ENCODE measurements at places on chromosomes 5 and 9.

DNA sequence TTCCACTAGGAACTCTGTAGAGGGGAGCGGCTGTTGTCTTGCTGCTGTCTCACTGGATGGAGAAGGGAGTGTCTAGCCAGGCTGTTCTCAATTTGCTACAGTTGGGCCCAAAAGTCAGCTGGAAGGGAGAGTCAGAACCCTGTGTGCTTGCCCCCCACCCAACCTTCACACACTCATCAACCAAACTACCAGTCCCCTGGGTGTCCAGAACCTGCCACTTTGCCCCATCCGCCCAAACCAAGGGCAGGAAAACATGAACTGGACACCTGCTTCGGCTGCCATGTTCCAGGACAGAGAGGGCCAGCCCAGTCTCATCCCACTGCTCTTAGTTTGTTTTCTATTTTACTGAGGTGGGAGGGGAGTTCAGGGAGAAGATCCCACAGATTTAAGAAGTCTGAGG is 82.1 kb downstream of the S1PR3 start:
- no peak for DNase-seq
- no peaks in the 10 kb centered on the region for H3K4me1 ChIP-seq
- no peak overlapping the region for H3K4me3 ChIP-seq
- H3K27ac ChIP-seq: no peak overlapping the region
- H3K36me3 ChIP-seq: no peaks in the 10 kb centered on the region

DNA sequence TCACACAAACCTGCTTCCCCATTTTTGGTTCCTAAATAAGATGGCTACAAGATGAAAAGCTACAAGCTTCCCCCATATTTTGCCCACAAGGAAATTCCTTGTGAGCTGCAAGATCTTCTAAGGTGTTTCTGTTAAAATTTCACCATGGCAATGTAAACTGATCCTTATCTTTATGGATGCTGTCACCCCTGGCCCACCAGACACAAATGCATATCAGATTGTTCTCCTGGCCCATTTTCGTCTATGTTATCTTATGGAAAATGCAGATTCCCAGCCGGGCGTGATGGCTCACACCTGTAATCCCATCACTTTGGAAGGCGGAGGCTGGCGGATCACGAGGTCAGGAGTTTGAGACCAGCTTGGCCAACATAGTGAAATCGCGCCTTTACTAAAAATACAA is 65.1 kb upstream of the IL6ST start:
- H3K36me3 ChIP-seq: no peaks in the 10 kb centered on the region
- H3K4me1 ChIP-seq: peaks cover 62% of the 10 kb centered on the region
- H3K27ac ChIP-seq: no peak overlapping the region

- H3K27me3 ChIP-seq: peaks cover 11% of the 10 kb centered on the region
- no peak for DNase-seq
- no peaks in the 10 kb centered on the region for H3K4me1 ChIP-seq
- no peak overlapping the region for H3K27ac ChIP-seq
Observed at GRCh38 chr5:149125386-149125891, 15.9 kb upstream of the ABLIM3 start.

GRCh38 chr9:97704851-97705250 is 7.7 kb upstream of the XPA start:
- H3K4me3 ChIP-seq: no peak overlapping the region
- H3K27ac ChIP-seq: no peak overlapping the region
- peaks cover 8% of the 10 kb centered on the region for H3K27me3 ChIP-seq
- no peaks in the 10 kb centered on the region for H3K36me3 ChIP-seq
- no peak for DNase-seq

GRCh38 chr9:77582961-77583576 is 65.1 kb downstream of the GNA14 start:
- no peak for DNase-seq
- H3K4me1 ChIP-seq: no peaks in the 10 kb centered on the region
- no peak overlapping the region for H3K4me3 ChIP-seq
- no peak overlapping the region for H3K27ac ChIP-seq

DNA sequence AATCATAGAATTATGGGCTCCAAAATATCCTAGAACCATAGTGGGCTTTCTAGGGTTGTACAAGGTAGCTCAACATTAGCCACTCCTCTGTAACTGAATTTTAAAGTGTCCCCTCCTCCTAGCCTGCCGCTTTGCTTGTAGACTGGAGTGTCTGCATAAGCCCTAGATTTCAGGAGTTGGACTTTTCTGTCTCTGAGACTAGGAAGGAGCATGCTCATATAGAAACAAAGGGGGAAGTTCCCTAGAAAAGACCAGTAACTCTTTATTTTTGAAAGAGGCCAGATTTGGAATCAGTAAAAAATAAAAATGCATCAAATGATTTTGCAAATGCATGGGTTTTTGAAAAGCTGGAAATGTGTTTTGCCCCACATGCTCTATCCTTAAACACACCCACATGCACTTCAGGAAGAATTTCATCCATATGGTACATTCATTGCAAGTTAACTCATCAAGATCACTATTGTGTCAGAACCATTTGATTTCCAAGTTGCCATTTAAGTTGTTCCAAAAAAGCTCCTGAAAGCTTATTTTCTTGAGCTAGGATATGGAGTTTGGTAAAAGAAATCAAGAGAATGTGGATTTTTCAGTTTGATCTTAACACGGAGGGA is 121.0 kb upstream of the NR3C1 start:
- no peak for DNase-seq
- no peaks in the 10 kb centered on the region for H3K36me3 ChIP-seq
- H3K4me1 ChIP-seq: no peaks in the 10 kb centered on the region
- no peaks in the 10 kb centered on the region for H3K27me3 ChIP-seq

GRCh38 chr9:130707225-130707976 is 13.8 kb downstream of the EXOSC2 start:
- DNase-seq: peak; percentile 69
- no peaks in the 10 kb centered on the region for H3K27me3 ChIP-seq
- H3K4me3 ChIP-seq: no peak overlapping the region
- H3K27ac ChIP-seq: no peak overlapping the region
- H3K4me1 ChIP-seq: peaks cover 6% of the 10 kb centered on the region

DNA sequence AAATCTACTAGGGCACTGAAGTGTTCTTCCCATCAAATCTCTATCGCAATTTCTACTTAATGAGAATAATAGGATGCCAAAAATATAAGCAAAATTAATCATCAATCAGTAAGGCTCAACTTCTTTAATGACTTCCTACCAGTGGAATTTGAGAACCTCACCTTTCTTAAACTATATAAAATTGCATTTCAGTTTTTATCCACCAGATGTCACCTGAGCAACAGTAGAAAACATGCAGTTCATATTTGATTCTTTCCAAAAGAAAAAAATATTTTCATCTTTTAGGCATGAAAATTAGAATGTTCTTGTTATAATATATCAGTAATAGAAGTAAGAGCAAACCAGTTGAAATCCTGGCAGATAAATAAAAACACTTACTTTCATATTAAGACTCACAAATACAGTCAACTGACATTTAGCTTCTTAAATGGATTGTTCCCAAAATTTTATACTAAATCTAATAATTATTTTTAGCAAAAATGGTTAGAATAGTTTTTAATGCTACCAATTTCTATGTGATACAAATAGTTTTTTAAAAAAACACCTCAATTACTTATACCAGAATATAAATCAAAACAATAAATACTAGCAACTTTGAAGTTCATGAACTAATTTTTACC is 13.4 kb upstream of the CCDC112 start:
- peaks cover 8% of the 10 kb centered on the region for H3K27me3 ChIP-seq
- no peak overlapping the region for H3K27ac ChIP-seq
- no peaks in the 10 kb centered on the region for H3K36me3 ChIP-seq
- DNase-seq: no peak

DNA sequence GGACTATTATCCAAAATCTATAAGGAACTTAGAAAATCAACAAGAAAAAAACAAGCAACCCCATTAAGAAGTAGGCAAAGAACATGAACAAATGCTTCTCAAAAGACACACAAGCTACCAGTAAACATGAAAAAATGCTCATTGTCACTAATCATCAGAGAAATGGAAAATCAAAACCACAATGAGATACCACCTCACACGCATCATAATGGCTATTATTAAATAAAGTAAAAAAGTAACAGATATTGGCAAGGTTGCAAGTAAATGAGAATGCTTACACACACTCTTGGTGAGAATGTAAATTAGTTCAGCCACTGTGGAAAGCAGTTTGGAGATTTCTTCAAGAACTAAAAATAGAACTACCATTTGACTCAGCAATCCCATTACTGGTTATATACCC is 167.0 kb upstream of the DMRTA1 start:
- no peaks in the 10 kb centered on the region for H3K4me1 ChIP-seq
- no peak overlapping the region for H3K4me3 ChIP-seq
- H3K27ac ChIP-seq: no peak overlapping the region
- H3K27me3 ChIP-seq: peaks cover 3% of the 10 kb centered on the region
- no peak for DNase-seq

DNA sequence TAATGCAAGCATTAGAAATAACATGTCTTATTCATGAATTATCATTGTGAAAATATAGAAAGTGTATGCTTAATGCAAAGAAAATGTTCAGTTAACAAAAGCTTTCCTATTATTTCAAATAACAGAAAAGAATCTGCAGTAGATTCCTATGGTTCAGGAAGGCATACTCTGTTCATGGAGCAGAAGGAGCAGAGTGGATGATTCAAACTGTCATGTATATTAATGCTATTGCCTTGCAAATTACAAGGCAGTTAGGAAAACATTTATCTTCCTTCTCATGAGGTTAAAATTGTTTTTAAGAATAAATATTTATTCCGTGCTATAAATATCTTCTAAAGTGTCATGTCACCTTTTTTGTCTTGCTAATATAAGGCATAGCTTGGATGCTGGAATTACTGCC is 47.5 kb downstream of the PCSK1 start:
- H3K36me3 ChIP-seq: no peaks in the 10 kb centered on the region
- peaks cover 2% of the 10 kb centered on the region for H3K4me1 ChIP-seq
- H3K27ac ChIP-seq: no peak overlapping the region
- peaks cover 8% of the 10 kb centered on the region for H3K27me3 ChIP-seq

DNA sequence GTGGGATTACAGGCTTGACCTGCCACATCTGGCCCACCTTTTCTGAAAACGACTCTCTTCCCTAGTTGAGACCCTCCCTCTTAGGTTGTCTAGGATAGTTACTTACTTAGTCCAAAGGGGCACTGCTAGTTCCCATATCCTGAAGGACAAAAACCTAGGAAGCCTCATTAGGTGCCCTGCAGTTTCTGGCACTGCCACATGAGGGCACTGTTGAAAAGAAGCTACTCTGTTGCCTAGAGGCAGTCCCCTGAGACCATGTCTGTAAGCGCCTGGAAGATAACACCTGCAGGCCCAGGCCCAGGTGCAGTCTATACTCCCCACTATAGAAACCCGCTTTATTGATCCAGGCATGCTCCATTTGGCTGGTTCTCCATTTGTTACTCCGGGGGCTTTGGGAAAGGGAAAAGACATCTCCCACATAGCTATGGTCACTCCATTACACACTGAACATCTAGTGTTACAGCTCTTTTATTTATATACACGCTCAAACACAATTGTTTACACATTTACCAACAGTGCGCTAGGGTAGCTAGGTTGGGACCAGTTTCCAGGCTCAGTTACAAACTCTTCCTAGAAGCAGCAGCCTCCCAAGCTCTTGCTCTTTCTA is 73.4 kb upstream of the PPARGC1B start:
- H3K4me3 ChIP-seq: peak overlapping the region; percentile 16
- peak; percentile 57 for DNase-seq
- peaks cover 6% of the 10 kb centered on the region for H3K27me3 ChIP-seq
- no peaks in the 10 kb centered on the region for H3K4me1 ChIP-seq
- H3K36me3 ChIP-seq: no peaks in the 10 kb centered on the region
- H3K27ac ChIP-seq: no peak overlapping the region

- H3K4me3 ChIP-seq: no peak overlapping the region
- DNase-seq: no peak
- H3K36me3 ChIP-seq: no peaks in the 10 kb centered on the region
- no peak overlapping the region for H3K27ac ChIP-seq
- H3K4me1 ChIP-seq: no peaks in the 10 kb centered on the region
Observed at GRCh38 chr5:60497706-60498500, 202.1 kb downstream of the DEPDC1B start.

- no peak for DNase-seq
- H3K4me3 ChIP-seq: no peak overlapping the region
- peaks cover 14% of the 10 kb centered on the region for H3K27me3 ChIP-seq
- no peak overlapping the region for H3K27ac ChIP-seq
- H3K4me1 ChIP-seq: no peaks in the 10 kb centered on the region
Observed at GRCh38 chr9:133487331-133487725, 8.4 kb upstream of the SLC2A6 start.

DNA sequence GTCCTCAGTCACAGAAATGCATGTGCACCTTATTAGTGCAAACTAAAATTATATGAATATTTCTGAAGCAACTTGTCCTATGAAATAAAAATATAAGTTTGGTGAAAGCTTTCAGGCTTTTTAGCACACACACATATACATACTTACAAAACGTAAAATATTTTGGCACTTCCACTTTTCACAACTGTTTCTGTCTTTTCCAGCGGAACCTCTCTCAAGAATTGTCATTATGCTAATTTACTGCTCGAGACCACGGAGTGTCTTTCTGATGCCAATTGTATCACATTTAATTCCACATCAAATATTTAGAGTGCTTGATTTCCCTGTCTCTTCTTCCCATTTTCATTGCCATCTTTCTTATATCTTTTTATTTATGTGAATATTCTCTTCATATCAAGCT is 100.4 kb downstream of the MEF2C start:
- H3K4me3 ChIP-seq: no peak overlapping the region
- no peak for DNase-seq
- peaks cover 15% of the 10 kb centered on the region for H3K4me1 ChIP-seq
- no peaks in the 10 kb centered on the region for H3K36me3 ChIP-seq

DNA sequence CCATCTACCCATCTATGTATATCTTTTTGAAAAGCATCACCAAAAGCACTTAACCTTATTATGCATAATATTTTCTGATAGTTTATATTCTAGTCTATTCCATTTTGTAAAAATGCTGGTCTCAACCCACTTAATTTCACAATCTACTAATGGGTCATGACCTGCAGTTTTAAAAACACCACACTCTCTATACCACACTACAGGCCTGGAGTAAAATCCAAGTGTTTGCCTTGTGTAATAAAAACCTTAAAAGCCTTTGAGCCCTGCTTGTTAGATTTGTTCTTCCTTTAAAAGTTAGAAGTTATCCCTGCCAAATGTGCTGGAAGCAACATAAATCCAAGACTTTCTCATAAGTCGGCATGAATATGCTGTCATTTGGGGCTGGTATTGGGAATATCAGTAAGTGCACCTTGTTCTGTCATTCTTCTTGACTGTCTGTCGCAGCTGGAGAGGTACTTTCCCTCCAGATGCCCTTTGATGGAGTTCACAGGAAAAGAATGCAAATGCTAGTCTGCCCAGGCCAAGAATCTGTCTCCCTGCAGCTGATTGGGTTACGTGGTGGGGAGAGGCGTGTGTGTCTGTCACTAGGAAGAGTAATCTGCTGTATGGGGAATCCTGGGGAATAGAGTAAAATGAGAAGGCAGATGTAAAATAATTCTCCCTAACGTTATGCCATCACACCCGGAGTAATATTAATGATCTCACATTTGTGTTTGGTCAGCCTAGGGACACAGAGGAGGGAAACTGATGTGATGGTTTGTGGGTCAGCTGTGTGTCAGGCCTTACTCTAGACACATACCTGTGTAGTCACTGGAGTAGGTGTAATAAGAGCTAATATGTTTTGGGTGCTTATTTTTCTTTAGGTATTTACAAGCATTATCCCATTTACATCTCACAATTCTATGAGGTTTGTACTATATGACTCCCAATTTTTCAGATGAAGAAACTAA is 79.4 kb downstream of the ZNF366 start:
- no peak overlapping the region for H3K27ac ChIP-seq
- H3K4me1 ChIP-seq: no peaks in the 10 kb centered on the region
- no peak overlapping the region for H3K4me3 ChIP-seq
- no peaks in the 10 kb centered on the region for H3K36me3 ChIP-seq
